MCF 10A (cell line): ENCODE measurements at places on chromosomes 2 and 18. TPM values are rescaled to one million over a fixed set of nuclear protein-coding genes. Genes with fewer than 3 reads are reported as not detected.
A peak's percentile ranks its signal among the peaks of the same experiment; 100 is the strongest.

Gene DTNA
- 0.91 TPM in 1 of 2 replicates, not detected in the other for total RNA-seq

Gene ATP6V1C2
- total RNA-seq = 0.19 and 0.47 TPM in 2 replicates

Gene PLEKHA3
- total RNA-seq = 29.8 and 43.4 TPM in 2 replicates

Gene COX7A2L
- 190 and 249 TPM in 2 replicates for total RNA-seq

- H3K4me1 ChIP-seq = peaks cover 9% of the 10 kb centered on the region
- H3K4me3 ChIP-seq = no peak overlapping the region
- no peak for DNase-seq
- no peaks in the 10 kb centered on the region for H3K27me3 ChIP-seq
- peaks cover 35% of the 10 kb centered on the region for H3K36me3 ChIP-seq
Observed at GRCh38 chr2:46344706-46345105, 47.5 kb downstream of the EPAS1 start.

- peaks cover 10% of the 10 kb centered on the region for H3K4me1 ChIP-seq
- H3K4me3 ChIP-seq = no peak overlapping the region
- no peaks in the 10 kb centered on the region for H3K36me3 ChIP-seq
- no peak for DNase-seq
- H3K27me3 ChIP-seq = no peaks in the 10 kb centered on the region
Observed at GRCh38 chr18:48356909-48357631, 52.1 kb downstream of the ZBTB7C start.

DNA sequence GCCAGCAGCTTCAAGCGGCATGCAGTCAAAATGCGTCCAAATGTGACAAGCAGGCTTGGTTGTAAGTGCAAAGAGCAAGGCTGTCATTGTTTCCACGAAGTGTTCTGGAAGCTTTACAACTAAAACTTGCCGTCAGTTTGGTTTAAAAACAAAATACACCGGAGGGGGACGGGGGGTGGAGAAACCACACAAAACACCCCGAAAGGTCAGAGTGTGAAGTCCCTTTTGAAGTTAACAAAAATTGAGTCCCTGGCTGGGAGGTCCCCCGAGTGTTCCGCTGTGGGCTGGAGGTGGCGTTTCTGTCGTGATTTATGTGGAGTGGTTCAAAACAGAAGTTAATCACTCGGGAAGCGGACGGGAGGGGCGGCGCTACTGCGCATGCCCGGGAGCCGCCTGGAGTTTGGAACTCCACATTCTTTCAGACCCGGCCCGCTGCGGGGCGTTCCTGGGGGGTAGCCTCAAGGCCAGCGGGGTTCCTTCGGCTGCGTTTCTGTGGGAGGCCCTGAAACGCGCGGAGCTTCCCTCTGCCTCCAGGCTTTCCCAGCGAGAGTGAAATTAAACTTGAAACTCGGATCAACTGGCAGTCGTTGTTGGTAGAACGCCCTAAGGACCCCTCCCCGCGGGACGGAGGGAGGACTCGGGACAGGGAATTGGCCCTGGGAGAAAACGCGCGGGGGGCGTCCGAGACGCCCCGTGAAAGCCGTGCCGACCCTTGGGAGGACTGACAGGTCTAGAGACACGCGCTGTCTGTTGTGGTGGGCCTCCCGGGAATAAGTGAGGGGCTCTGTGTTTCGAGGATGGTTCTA is 1.4 kb downstream of the TGIF1 start:
- peak; percentile 85 for DNase-seq
- H3K4me3 ChIP-seq = peak overlapping the region; percentile 95
- peaks cover 19% of the 10 kb centered on the region for H3K4me1 ChIP-seq
- peak overlapping the region; percentile 99 for H3K27ac ChIP-seq
- H3K36me3 ChIP-seq = peaks cover 55% of the 10 kb centered on the region
- no peaks in the 10 kb centered on the region for H3K27me3 ChIP-seq

DNA sequence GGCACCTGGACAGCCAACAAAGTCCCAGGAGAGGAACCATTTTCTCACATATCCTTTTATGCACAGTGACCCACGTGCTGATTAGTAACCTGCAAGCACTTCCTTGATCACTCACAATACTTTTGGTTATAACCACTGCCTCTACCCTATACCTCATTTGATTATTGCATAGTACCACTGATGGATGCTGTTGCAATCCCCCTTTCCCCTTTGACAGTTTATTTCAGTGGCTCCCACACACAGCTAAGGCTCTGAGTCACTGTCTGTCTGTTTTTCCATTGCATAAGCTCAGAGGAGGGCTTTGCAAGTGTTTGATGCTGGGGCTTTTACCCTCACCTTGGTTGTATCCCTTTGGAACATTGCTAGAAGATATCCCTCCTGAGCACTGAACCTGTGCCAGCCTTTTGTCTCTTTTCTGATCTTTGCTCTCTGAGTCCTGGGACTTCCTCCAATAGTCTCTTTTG is 101.7 kb upstream of the RBBP8 start:
- no peak overlapping the region for H3K4me3 ChIP-seq
- no peak overlapping the region for H3K27ac ChIP-seq
